Activated CD8-positive, alpha-beta memory T cell treated with anti-CD3 and anti-CD28 coated beads for 4 hours (primary cell): ENCODE measurements at places on chromosomes 12 and 14.

- no peak for DNase-seq
Observed at GRCh38 chr12:79532907-79533288, 157.9 kb downstream of the PAWR start.

DNA sequence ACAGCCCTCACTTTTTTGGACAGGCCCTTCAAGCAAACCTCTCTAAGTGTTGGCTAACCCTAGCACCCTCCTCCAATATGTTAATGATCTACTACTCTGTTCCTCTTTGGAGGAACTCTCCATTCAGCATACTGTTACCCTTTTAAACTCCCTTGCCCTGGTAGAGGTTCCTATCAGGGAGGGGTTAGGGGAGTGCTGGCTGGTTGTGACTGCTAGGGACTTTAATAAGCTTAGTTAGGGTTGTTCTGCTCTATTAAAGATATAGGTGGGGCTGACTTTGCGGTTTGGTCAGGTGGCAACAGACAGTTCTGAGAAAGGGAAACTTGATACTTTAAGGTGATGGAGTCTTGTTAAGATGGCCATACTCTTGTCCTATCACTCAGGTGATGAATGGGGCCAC, 301.5 kb upstream of the FBXO33 start:
- no peak for DNase-seq

- no peak for DNase-seq
Observed at GRCh38 chr14:95228240-95228639, 70.9 kb upstream of the DICER1 start.

GRCh38 chr14:24879661-24880386, 170.1 kb downstream of the STXBP6 start:
- DNase-seq, result no peak

DNA sequence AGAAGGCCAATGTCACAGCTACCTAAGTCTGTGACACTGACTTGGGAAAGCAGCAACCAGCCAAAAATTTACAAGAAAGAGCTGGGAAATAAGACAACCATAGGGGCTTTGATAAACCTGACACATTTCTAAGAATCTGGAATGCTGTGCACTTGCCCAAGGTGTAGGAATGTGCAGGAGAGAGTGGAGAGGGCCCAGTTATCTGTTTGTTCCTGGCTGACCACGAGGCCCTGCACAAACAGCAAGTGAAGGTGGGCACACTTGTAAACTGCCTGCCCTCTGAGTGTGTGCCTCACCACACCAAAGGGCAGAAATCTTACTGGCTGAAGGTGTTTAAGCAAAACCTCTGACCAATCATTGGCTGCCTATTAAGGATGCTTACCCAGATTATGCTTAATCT, 27.3 kb downstream of the DLK1 start:
- DNase-seq, result no peak

DNA sequence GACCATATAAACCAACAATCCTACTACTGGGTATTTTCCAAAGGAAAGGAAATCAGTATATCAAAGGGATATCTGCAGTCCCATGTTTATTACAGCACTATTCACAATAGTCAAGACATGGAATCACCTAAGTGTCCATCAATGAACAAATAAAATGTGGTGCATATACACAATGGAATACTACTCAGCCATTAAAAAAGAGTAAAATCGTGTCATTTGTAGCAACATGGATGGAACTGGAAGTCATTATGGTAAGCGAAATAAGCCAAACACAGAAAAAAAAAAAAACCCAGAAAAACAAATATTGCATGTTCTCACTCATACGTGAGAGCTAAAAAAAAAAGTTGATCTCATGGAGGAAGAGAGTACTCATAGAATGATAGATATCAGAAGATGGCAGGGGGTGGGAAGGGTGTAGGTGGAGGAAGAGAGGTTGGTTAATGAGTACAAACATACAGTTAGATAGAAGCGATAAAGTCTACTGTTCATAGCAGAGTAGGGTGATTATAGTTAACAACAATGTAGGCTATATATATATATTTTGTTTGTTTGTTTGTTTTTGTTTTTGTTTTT, 49.3 kb downstream of the BCAT1 start:
- no peak for DNase-seq

GRCh38 chr12:6954316-6955107, 3.4 kb downstream of the PTPN6 start:
- no peak for DNase-seq

DNA sequence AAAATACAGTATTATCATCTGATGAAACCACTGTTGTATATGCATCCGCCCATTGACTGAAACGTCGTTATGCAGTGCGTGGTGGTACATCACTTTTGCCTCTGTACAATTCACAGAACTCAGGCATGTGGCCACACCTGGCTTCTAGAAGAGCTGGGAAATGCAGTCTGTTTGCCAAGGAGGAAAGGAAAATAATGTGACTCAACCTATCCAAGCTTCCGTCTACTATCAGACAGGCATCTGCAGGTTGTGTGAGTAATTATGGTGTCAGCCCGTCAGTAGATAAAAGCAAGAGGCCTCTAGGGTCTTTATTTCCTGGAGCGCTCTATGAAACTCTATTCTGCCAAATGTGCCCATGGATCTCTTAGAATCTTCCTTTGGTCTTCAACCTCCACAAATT, 111.6 kb downstream of the BBS10 start:
- DNase-seq, result no peak

DNA sequence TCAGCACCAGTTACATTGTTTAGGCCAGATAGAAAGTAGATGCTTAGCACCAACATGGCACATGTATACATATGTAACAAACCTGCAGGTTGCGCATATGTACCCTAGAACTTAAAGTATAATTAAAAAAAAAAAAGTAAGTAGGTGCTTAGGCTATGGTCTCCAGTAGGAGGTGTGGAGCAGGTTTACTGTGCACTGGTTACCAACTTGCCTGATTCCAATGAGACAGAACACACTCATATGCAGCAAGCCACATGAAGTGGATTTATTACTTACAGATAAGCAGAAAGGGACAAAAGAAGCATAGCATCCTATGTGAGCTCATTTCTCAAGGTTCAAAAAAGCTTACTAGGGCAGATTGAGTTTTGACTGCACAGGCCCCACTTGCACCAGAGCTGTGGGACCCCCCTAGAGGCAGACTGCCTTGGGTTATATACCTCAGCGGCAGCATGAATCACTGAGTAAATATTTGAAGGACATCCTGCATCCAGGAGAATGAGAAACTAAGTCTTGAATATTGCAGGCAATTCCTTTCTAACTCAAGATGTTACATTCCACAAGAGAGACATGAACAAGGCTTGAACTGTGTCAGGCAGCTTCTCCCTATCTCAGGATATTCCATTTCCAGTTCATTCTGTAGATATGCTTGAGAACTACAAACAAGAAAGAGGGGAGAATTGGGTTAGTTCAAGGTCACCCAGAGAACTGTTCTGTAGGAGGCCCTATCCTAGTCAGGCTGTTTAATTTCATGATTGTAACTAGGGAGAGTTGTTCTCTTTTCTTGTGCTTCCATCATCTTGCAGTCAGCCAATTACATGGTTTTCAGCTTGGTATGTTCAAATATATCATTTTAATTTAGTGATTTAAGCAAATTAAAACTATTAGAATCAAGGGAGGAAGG, 30.1 kb downstream of the LRFN5 start:
- DNase-seq, result no peak

DNA sequence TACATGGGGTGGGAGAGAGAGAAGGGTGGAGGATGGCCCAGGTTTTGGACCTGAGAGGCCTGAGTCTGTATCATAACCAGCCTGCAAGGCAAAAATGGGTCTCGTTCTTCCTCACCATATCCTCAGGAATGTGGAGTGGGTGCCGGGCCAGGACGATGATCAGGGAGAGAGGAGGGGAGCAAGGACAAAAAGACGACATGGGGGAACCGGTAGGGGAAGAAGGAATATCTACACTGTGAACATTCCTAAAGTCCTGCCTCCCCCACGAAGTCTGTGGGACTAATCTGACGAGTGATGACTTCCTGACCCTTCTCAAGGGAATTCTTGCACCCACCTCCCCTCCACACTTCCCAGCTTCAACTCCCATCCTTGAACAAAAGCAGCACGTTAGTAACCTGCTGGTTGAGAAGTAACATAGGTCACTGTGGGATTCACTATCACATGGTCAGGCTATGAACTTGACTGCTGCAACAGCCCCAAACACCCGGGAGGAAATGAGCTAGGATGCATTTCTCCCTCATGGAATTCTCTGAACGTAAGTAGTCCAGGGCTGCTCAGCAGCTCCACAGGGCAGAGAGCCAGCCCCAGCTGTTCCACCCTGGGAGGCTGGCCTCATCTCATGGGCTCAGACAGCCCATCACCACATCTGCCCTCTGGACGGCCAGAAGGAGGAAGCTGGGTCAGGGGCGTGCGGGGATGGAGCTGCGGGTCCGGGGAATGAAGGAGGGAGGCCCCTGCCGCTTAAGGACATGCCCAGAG, 36.8 kb upstream of the VWF start:
- no peak for DNase-seq

GRCh38 chr12:124949779-124950728, 35.6 kb upstream of the UBC start:
- no peak for DNase-seq

- DNase-seq, result no peak
Observed at GRCh38 chr12:112716099-112717093, 75.2 kb upstream of the RPH3A start.
